Skin of body (tissue), 3 donors: ENCODE measurements at places on chromosomes 1 and 21.

DNA sequence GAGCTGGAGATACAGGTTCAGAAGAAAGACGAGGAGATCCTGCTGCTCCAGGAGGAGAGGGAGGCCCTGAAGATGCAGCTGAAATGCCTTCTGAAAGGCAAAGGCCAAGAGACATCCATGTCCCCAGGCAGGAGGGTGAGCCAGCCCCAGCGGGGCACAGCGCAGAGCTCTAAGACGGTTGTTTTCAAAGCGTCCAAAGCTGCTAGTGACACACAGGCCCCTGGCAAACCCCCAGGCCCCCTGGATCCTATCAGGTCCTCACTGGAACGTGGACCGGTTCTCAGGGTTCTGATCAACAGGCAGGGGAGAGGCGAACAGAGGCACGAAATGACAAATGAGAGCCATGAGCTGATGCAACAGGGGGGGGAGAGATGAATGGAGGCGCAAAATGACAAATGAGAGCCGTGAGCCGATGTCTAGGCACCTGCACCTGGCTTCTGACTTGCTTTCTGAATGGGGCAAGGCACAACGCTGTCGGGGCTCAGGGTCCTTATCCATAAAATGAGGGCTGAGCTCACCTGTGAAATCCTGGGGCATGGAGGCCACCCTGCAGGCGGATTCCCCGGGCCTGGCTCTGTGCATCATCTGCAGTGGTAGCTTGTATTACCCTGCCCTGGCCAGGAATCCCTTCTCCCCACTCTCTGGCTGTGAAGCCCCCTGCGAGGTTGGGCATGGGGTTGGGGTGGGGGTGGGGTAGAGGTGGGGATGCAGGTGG is 9.2 kb downstream of the CCDC27 start:
- no peak for DNase-seq

GRCh38 chr1:152928671-152929070 is 18.3 kb upstream of the SPRR5 start:
- no peak for DNase-seq

GRCh38 chr1:48960320-48960719 is 183.6 kb upstream of the BEND5 start:
- no peak for DNase-seq

GRCh38 chr21:32698286-32698685 is 29.5 kb downstream of the SYNJ1 start:
- DNase-seq, result no peak

DNA sequence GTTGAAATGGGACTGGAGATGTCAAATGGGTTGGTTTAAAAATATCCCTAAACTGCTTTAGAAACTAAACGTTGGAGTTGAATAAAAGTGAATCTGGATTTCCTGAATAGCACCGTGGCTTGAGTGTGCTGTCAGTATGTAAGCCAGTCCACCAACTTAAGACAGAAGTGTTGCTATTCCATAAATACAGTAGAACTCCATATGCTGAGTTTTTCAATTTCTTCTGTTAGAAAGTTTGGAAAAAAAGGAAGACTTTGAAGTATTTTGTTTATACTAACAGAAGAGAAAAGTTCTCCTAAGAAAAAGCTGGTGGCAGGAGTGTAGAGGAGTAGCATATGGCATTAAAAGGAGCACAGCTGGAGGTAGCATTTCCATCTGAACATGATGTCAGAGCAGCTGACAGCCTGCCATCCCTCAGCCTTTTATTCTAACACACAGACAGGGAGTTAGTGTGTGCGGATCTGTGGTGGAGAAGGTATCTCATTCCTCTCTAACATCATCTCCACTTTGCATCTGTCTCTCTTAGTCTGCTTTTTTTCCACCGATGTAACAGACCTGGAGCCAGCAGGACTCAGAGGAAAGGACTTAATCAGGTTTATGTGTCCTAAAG is at the start of gene ZBTB18:
Gene ZBTB18 (plus strand): TSS at position 449 of the 610 bp plus-strand sequence. CDS start 149 bp downstream, at position 598.
- DNase-seq, result peak; percentile 39

GRCh38 chr1:41674522-41674921 is 190.0 kb upstream of the EDN2 start:
- no peak for DNase-seq

DNA sequence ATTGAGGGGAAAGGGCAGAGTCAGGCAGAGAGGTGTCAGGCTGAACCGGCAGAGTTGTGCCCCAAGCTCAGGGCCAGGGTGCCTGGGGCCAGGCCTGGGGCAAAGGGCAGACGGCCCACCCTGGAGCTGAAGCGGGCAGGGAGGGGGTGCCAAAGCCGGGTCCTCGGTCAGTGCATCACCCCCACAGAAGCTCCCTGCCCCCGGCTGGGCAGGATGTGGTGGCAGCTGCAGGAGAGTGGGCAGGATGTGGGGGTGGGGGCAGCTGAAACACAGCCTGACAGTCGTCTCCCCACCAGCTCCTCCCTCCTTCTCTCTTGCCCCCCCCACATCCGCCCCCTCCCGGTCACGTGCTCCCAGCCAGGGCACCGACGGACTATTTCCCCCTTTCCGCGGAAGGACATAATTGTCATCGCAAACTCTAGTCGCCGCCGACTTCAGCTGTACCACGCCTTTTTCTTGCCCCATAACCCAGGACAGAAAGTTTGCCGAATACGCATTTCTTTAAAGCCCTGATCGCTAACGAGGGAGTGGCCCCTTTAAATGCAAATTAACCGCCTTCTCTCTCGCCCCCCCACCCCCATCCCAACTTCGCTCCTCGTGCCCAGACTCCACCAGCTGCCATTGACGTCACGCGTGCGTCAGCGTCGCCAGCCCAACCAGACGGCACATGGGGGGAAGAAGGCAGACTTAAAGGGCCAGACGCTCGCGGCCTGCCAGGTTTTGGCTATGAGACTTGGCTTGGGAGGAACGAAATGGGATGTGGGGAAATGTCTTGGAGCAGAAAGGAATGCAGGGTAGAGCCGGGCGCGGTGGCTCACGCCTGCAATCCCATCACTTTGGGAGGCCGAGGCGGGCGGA is 4.5 kb upstream of the MEF2D start:
- peak; percentile 98 for DNase-seq
